ENCODE measurements at places on chromosomes 2 and 18.

GRCh38 chr2:74390606-74391005 lies 10.5 kb upstream of the DCTN1 start:
- DNase-seq, result no peak

GRCh38 chr2:150567771-150568301 lies 80.4 kb upstream of the RND3 start:
- DNase-seq, result no peak

DNA sequence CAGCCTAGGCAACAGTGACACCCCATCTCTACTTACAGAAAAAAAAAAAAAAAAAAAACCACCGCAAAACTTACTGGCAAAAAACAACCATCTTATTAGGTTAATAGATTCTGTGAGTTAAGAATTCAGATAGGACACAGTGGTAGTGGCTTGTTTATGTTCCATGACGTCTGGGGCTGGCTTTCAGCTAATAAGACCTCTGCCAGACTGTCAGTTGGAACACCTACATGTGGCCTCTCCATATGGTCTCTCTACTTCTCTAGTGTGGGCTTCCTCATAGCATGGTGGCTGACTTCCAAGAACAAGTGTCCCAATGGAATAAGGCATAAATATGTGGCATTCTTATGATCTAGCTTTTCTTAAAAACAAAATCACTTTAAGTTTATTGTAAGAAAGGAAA lies 94.0 kb upstream of the OTX1 start:
- no peak for DNase-seq

DNA sequence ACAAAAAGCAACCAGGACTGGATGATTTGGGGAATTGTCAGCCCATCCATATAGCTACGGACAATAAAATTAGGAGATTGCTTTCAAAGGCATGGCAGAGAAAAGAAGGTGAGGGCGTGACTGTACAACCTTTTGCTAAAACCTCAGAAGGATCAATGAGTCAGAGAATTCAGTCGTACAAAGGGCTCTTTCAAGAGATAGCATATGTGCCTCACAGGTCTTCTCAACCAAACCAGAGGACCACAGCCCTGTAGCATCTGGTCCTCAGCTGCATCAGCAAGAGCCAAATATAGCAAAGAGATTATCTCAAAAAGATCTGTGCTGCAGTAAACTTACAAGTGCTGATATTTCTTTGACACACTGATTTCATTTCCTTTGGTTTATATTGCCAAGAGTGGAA lies 149.9 kb upstream of the RAB6C start:
- no peak for DNase-seq

DNA sequence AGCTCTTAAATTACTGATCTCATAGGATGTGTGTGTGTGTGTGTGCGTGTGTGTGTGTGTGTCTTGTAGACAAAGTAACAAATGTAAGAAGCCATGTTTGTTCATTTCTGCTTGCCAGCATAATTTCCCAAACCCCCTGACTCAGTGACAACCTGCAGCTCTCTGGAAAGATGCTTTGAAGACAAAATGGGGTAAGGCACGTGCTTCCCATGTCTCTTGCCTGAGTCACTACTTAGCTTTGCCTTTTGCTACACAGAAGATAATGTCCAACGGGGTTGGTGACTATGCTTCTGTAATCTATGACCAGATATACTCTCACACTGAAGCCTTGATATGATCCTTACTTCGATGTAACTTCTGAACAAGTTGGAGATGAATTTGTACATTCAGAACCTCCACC lies 332.0 kb downstream of the SLC4A3 start:
- no peak for DNase-seq

- peak; percentile 78 for DNase-seq
Observed at GRCh38 chr2:234427081-234428061, 69.5 kb downstream of the ARL4C start.

DNA sequence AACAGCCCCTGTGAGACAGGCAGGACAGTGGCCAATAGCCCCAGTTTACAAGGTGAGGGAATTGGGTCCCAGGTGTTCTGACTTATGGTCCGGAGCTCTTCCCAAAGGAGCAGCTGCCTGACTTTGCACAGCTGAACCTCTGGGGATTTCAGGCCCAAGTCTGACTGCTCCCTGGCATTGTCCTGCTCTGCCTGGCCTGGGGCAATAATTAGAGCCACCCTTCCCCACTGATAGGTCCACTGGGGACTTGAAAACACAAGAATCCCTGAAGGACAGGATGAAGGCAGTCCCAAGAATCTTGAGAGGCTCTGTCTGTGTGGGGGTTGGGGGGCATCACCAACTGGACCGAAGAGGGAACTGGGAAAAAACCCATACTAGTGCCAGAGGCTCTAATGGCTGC lies 3.7 kb upstream of the FEV start:
- no peak for DNase-seq

DNA sequence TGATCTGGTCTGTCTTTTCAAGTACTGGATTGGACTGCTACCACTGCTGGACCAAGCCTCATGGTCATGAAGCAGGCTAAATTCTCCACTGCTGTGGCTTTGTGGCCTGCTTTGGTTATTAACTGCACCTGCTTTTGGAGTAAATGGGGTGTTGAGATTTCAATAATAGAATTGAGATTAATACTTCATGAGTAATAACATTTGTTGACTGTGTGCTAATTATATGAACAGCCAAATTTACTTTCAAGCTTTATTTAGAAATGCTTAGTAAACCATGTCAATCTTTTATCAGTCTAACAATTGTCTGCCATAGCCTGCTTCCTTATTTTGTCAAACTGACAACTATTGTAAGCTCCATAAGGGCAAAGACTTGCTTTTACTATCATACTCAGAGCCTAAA lies 27.4 kb upstream of the MTIF2 start:
- no peak for DNase-seq

DNA sequence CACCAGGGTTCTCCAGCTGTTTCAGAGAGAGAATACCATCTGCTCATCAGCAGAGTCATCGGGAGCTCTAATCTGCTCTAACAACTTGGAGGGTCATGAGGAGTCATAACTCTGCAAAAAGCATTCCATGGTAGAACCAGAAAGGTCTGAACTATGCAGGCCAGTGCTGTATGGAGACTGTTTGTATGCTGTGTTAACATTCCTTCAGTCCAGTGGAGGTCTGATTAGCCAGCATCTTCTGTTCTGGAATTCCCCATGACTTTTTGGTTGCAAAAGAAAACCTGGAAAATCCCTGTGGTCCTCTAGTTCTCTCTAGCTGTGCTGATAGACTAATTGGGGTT lies 9.4 kb upstream of the ITGB6 start:
- DNase-seq, result peak; percentile 98

- no peak for DNase-seq
Observed at GRCh38 chr18:75246721-75247610, 36.4 kb downstream of the TSHZ1 start.

- DNase-seq, result no peak
Observed at GRCh38 chr2:201996006-201996405, 37.6 kb upstream of the FZD7 start.

DNA sequence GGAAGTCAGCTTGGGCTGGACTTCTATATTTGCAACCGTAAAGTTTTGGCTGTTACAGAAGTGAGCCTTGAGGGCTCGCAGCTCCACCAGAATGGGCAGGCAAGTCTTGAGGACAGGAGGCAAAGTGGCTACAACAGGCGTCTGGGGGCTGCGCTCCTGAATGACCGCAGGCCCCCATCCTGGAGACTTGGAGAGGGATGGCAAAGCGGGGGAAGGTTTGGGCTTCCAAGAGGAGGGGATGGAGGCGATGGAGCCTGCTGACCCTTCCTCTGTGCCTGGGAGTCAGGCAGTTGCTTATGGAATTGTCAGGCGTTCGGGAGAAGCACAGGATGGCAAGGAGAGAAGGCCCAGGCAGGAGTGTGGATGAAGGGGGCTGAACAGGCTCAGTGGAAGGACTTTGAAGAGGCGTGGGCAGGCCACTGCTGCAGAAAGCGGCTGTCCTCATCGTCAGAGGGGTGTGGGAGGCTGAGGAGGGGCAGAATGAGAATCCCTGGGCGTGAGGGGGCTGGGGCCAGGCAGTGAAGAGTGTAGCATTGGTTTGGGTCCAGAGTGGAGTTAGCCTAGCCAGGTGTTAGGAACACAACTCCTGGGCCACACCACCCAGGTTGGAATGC lies 72.3 kb downstream of the INHBB start:
- DNase-seq, result no peak

- DNase-seq, result no peak
Observed at GRCh38 chr18:71047882-71048281, 759.0 kb downstream of the SOCS6 start.

All from AG04449 (cell line).